Activated CD4-positive, alpha-beta T cell treated with anti-CD3 and anti-CD28 coated beads, Interleukin-2, amount 50 U/mL, for 16 hours (primary cell): ENCODE measurements at places on chromosomes 12 and 14.

- peak; percentile 34 for DNase-seq
Measured at GRCh38 chr14:51612449-51612848, 39.3 kb upstream of the FRMD6 start.

DNA sequence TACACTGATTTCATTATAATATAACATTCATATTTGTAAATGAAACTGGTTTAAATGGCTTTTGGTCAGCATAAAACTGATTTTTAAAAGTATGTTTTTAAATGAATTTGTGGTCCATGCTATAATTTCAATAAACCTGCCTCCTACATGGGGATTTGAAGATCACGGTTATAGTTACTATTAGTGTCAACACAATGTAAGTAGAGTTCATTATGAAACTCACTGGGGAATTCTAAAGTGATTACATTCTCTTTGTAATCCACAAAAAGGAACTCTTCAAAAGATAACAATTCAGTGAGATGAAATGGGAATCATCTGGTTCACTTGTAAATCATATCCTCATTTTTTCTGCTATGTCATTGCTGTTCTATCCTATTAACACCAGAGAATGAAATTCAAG, 204.5 kb upstream of the G2E3 start:
- no peak for DNase-seq

DNA sequence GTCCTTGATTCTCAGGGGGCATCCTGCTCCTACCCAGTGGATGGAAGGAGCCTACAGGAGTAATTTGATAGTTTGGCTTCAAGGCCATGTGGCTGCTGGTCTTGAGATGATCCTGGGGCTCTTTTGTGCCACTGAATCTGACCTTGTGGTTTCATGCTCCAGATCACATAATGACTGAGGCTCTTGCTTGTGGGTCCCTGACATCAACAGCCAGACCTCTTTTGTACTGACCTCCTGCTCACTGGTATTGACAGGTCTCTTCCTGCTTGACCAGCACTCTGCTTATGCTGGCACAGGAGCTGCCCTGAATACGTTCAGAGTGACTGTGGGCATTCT, 23.2 kb upstream of the JPH4 start:
- DNase-seq, result no peak

GRCh38 chr14:58245562-58245961, 919 bp downstream of the PSMA3 start:
- no peak for DNase-seq

DNA sequence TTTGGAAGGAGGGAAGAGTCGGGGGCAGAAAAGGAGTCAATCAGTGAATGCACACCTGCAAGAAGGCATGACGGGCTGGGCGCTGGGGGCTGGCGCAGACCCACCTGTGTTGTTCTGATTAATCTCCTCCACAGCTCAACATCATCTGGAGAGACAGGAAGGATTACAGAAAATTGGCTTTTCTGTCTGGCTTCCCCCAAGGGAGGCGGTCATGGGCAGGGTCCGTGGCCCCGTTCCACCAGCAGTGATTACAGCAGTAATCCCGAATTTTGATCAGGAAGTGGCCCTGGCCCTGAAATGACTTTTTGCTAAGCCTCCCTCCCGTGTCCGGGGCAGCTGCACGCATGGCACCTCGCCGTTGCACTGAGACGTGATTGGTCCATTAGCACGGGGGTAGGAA, 24.4 kb upstream of the GALNT9 start:
- no peak for DNase-seq

DNA sequence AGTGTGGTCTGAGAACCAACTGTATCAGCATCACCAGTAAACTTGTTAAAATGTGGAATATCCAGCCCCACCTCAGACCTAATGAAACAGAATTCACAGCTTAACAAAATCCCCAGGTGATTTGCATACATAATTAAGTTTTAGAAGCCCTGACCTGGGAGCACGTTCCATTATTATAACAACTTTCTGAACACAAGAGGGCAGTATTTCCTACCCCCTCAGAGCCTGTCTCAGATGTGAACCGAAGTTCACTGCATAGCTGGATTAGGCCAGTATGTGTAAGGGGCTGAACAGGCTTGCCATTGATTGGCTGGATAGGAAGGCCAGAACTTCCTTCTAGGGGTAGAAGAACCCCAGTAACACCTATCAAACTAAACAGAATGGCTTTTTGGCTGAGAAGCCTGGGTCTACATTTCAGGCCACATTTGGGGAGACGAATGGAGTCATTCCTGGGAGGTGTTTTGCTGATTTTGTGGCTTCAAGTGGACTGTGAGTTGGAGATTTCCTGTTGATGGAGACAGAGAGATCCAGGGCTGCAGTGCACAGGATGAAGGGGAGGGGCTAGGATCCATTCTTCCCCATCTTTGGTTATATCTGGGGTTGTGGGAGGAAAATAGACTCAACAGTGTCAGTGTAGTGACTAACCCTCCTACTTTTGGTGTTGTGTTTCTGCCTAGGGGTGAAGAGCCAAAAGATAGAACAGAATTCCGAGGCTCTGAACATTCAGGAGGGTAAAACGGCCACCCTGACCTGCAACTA, 94.7 kb upstream of the OR4E1 start:
- DNase-seq, result peak; percentile 60

- DNase-seq, result no peak
Measured at GRCh38 chr12:105573574-105573973, 243.1 kb downstream of the C12orf75 start.

- no peak for DNase-seq
Measured at GRCh38 chr14:68842298-68842697, 49.4 kb upstream of the ZFP36L1 start.

GRCh38 chr14:37590428-37591139, 4.5 kb downstream of the FOXA1 start:
- no peak for DNase-seq

- no peak for DNase-seq
Measured at GRCh38 chr12:14505626-14506596, 61.8 kb downstream of the PLBD1 start.

DNA sequence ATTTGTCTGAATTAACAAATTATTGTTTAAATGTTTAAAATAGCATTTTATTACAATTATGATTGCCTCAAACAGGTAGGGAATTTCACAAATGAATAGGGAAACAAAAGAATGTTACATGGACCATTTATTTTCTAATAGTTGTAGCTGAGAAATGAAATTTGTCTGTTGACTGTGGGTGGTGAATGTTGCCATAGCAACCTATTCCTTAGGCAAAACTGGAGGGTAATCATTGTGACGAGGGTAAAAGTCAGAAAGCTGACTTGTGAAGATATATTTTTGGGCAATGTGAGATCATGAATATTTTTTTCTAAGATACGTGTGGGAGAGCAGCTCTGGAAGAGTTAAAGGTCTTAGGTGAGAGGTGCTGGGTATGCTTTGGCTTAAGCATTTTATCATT, 24.2 kb upstream of the CLEC14A start:
- no peak for DNase-seq

DNA sequence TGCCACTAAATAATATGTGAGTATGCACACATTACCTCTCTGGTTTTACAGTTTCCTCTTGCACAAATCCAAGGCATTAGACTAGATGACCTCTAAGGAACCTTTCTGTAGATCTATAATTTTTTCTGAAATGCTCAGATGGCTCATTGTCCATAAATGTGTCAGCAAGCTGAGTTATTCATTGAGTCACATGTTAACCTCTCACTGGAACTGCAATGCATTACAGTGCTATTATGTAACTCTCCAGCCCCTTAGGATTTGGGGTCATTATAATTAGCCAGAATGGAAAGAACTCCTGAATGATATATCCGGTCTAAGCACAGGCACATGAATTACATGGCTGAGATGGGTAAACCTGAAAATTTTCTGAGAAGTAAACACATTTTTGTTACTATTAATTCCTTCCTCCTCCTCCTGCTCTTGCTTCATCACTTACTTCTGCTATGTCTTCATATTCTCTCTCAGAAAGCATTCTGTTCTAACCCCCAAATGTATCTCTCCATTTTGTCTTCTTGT, 20.3 kb upstream of the DRAM1 start:
- peak; percentile 34 for DNase-seq

DNA sequence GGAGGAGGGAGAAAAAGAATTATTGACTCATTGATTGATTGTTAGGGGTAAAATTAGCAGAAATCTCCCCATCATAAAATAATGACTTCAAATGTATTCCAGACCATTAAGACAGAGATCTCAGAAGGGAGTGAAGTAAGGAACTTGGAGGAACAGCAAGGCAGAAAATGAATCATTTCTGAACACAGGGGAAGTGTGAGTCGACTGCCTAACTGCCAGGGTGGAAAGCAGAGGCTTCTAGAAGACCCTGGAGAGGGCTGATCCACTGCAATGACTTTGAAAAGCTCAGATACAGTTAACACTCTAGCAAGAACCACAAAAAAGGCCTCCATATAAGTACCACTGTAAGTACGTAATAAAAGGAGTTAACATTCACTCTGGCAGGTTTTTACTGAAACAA, 9.7 kb downstream of the GLTP start:
- DNase-seq, result peak; percentile 41

DNA sequence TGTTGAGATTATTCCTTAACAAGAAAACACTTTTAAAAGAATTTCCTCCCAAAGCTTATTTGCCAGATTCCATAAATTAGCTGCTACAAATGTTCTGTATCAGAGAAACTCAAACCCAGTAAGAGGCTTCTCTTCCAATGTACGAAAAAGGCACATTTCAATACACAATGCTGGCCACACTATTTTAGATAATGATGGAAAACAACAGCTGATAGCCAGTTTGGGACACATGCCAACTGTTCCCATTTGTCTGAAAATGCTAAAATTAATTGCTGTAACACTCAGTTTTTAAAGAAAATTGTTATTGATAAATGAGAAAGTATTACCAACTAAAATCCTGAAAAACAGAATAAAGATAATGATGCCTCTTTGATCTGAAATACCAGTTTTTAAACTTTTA, 4.4 kb downstream of the CFL2 start:
- DNase-seq, result no peak

DNA sequence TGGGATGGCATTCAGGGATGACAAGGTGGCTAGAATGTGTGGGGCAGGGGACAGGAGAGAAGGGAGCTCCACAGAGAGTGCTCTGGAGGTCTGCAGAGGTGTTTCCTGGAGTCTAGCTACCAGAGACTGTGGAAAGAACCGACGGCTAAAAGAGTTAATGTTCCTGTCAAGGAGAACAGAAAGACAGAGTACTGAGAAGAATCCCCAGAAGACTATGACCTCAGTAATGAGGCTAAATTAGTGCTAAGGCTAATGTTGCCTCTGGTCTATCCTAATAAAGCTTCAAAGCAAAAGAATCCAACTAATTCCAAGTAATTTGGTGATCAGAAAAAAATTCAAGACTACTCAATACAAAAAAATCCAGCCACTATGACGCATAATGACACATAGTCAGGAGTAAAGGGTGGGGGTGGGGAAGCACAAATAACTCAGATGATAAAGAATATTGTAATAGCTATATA, 44.7 kb downstream of the FERMT2 start:
- DNase-seq, result no peak

- DNase-seq, result peak; percentile 73
Measured at GRCh38 chr12:1619587-1619986, 9.4 kb upstream of the WNT5B start.

- peak; percentile 66 for DNase-seq
Measured at GRCh38 chr14:103561381-103562178, 877 bp downstream of the BAG5 start.

GRCh38 chr14:81710232-81710845, 176.7 kb upstream of the SEL1L start:
- DNase-seq, result peak; percentile 31

GRCh38 chr12:102756530-102756929, 160.5 kb downstream of the PAH start:
- no peak for DNase-seq

- no peak for DNase-seq
Measured at GRCh38 chr14:55103971-55104954, 24.8 kb upstream of the LGALS3 start.

DNA sequence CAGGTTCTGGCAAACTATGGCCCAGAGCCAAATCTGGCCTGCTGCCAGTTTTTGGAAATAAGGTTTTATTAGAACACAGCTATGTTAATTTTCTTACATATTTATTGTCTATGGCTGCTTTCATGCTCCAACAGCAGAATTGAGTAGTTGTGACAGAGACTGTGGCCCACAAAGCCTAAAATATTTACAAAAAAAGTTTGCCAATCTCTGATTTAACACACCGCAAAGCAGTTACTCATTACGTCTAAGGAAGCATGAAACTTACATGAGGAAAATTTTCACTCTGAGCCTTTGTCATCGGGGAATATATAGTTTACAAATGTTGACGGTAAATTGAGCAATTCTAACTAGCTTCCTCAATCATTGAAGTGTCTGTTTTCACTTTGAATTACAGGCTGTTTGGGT, 96.5 kb downstream of the UNC79 start:
- DNase-seq, result no peak

- no peak for DNase-seq
Measured at GRCh38 chr14:45658226-45658916, 405.4 kb upstream of the MIS18BP1 start.

DNA sequence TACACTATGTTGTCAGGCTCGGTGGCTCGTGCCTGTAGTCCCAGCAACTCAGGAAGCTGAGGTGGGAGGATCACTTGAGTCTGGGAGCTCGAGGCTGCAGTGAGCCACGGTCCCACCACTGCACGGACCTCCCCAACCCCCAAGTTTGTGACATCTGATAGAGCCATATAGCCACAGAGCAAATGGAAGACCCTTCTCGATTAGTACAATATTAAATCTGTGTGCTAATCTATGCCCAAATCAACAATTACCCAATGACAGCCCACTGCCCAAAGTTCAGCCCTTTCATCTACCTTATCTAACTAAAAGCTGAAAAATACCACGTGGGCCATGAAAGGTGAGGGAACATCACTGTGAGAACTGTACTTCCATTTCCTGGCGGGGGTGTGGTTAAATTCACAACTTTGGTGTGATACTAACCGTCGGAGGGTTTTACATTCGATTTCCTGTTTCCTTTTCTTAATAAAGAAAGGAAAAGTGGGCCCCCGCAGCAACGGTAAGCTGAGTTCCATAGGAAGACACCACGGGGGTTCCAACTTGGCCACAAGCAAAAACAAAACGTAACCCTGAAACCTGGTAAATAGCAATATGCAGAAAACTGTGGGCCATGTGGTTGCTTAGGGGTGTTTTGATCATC, 31.2 kb upstream of the FOS start:
- DNase-seq, result peak; percentile 92

DNA sequence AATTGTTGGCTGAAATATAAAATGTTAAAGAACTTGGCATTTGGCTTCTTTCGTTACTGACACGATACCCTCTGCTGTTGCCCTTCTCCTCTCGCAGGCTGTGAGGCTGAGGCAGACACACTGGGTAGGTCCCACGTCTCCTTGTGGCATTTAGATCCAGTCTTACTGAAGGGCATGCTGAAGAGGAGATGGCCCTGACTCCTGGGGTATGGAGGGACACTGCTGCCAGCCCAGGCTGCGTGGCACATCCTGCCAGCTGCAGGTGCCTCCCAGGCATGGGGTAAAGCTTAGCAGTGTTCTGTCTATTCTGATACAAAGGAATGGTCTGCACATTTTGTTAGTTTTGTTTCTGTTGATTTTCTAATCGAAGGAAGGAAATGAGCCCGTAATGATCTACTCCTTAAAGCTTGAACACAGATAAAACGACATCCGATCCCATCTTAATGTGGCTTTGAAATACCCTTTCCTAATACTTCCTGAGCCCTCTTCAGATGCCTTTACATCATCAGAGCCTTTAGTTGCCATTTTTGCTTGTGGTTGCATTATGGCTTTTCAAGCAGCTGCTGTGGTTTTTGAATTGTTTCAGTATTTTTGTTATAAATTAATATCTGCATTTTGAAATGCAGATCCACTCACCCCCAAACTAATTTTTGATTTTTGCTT, 61.1 kb downstream of the WDR20 start:
- DNase-seq, result peak; percentile 49
